ENCODE measurements at places on chromosomes 4 and X.

GRCh38 chr4:25112366-25112994, 47.8 kb downstream of the SEPSECS start:
- DNase-seq: no peak

- no peak for DNase-seq
Measured at GRCh38 chr4:152104901-152105357, 344.1 kb upstream of the GATB start.

GRCh38 chr4:139768366-139768765, 102.7 kb downstream of the MGST2 start:
- DNase-seq: no peak

GRCh38 chrX:154371789-154372300, 2.6 kb downstream of the FLNA start:
- DNase-seq: no peak

- no peak for DNase-seq
Measured at GRCh38 chrX:100289066-100289558, 121.0 kb downstream of the PCDH19 start.

DNA sequence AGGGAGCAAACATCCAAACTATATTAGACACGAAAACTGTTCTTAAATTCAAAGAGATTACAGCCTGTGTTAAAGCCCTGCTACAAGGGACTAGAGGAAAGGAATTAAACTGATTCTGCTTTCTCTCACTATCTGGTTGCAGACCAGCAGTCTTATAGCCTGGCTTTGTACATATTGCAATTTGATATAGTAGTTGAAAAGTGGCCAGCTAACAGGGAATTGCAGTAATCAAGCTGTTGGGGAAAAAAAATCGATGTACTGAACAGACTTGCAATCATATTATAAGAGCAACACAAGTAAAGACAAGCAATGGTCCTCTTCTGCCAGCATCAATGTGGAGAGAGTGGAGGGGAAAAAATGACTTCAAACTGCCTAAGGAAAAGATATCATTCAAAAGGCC, 364.4 kb upstream of the EPHA5 start:
- DNase-seq: no peak

- DNase-seq: no peak
Measured at GRCh38 chrX:130563476-130563875, 161.7 kb downstream of the RBMX2 start.

GRCh38 chrX:75361788-75362187, 87.9 kb downstream of the UPRT start:
- no peak for DNase-seq

- DNase-seq: peak; percentile 35
Measured at GRCh38 chr4:41611881-41612871, 74.2 kb downstream of the LIMCH1 start.

GRCh38 chrX:10797466-10797865, 177.1 kb upstream of the MID1 start:
- no peak for DNase-seq

DNA sequence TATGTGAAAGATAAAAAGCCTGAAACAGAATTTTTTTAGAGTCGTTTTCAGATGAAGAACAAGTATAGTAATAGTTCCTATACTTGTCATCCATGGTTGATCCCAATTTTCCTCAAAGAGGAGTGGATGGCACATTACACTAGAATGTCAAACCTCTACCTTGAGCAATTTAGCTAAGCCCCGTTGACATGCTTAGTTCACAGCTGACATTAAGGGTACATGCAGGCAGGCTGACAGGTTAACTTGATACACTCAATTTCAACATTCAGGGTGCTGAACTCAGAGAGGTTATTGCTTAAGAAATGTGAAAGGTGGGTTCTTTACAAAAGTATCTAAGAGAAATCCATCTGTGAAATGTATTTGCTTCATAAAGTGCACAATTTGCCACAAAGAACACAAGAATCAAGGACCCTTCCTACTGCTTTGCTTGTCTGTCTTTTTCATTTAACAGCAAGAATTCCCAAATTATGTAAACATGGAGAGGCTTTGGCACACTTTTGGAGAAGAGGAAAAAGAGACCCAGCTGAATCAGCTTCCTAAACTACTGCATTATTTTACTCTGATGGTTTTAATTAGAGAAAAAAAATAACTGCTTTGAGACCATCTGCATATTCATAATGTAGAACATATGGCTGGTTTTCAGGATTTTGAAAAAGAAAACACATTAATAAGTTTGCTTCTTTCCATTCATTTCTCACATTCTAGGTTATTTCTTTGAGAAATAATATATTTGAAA, 122.5 kb upstream of the DDIT4L start:
- no peak for DNase-seq

DNA sequence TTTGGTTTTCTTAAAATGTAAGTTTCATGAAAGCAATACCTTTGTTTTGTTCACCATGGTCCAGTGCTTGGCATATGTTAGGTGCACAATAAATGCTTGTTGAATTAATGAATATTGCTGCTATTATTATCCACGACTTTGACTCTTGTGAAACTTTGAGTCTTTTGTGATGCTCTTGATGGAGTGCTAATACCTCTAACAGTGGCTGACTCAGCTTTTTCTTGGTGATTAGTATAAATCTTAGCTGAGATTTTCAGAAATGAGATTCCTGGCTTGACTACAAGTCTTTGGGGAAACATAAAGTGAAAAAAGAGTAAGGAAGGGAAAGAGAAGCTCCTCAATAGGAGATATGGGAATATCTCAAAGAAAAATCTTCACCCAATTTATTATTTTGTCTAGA, 375.2 kb upstream of the RPS6KA3 start:
- no peak for DNase-seq

DNA sequence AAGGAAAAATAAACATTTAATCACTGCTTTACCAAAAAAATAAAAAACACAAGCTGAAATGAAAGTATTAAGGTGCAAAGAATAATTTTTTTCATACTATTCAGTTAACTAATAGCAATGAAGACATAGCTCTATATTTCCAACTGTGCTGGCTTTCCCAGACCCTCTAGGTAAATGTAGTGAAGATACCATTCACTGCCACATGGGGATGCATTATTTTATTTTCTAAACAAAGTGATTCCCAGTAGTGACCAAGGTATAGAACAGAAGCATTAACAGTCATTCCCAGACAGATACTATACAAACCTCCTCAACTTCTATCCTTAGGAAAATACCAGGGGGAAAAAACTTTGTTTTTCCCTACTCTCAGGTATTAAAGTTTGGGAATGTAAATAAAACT, 39.4 kb downstream of the ANTXR2 start:
- no peak for DNase-seq

DNA sequence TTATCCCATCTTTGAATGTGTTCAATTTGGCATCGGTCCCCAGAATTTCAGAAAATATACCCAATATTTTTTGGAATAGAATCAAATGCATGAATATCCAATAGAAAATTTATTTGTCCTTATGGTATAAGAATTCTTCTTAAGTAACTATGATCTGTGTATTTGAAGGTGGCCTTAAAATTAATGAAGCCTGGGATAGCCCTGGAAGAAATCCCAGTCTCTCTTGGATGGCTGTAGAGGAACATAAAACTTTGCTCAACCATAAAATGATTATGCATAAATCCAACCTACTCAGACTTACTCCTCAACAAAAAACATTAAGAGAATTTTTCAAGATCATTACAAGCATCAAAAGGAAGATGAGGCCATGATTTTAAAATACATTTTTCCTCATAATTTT, 269.4 kb upstream of the SMIM31 start:
- no peak for DNase-seq

DNA sequence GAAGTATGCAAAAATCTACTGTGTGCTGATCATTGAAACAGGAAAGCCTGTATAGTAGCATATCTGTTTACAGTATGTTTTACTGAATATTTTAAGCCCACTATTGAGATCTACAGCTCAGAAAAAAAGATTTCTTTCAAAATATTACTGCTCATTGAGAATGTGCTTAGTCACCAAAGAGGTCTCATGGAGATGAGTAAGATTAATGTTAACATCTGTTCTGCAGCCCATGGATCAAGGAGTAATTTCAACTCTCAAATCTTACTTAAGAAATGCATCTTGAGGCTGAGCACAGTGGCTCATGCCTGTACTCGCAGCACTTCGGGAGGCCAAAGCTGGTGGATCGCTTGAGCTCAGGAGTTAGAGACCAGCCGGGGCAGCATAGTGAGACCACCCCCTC, 3.3 kb downstream of the RNF4 start:
- DNase-seq: no peak

DNA sequence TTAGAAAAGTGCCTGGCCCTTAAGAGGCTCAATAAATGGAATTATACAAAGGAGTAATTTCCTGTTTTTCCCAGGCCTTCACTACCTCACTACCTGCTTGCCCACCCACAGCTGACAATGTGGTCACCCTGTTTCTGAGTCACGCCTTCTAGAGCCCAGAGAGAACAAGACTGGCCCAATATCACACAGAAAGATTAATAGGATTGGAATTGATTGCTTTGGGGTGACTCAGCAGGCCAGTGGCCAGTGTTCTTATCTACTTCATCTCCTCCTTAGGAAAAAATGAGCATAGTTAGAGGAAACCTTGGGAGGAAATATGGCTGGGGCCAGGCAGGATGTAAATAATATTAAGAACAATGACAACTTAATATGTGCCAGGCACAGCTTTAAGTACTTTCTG, 4.5 kb upstream of the FGF16 start:
- peak; percentile 44 for DNase-seq

DNA sequence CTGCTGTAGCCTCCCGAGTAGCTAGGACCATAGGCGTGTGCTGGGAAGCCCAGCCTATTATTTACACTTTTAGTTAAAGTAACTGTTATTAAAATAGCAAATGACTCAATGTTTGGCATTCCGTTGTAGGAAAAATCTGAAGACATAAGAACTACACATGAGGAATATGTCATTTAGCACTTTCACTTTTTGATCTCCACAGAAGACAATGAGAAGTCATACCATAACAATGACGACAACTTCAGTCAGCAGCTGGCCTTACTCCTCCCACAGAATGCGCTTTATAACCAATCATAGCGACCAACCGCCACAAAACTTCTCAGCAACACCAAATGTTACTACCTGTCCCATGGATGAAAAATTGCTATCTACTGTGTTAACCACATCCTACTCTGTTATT, 6.7 kb downstream of the GPR34 start:
- no peak for DNase-seq

- no peak for DNase-seq
Measured at GRCh38 chr4:141467225-141467624, 169.2 kb upstream of the IL15 start.

DNA sequence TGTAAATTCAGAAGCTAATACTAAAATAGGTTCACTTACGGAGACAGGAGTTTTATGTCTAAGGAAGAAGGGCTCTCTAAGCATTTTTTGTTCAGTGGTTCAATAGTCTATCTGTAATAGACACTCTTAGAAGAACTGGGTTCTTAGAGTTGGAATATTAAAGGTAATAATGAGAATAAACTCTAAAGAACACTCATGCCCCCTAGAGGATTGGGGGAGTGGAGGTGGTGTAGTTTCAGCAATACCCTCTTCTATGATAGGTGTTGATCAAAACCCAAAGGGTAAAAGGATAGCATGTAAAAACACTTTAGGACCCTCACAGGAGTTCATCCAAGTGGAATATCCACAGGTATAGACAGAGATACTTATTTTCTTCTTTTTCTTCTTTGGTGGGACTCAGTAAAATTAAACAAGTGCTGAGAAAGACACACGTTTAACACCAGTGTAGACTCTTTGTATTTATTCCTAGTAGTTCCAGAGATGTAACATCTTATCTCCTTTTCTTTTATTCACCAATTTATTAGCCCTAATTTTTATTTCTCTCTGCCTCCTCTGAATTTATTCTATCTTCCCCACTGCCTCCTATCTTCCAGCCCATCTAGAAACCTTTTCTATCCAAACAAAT, 25.7 kb upstream of the MND1 start:
- no peak for DNase-seq

GRCh38 chr4:5280828-5281227, 229.5 kb downstream of the STK32B start:
- no peak for DNase-seq

DNA sequence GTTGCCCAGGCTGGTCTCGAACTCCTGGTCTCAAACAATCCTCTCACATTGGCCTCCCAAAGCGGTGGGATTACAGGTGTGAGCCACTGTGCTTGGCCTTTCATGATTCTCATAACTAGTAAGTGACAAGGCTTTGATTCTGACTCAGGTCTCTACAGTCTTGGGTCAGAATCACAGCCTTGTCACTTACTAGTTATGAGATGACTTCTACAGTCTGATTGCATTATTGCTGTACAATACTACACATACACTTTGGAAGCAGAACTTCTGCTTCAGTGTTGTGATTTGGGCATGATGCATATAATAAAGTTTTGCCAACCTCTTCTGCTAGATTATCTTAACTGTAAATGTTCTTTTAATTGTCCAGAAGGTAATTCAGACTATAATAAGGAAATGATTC, 123.3 kb downstream of the KDM6A start:
- DNase-seq: no peak

DNA sequence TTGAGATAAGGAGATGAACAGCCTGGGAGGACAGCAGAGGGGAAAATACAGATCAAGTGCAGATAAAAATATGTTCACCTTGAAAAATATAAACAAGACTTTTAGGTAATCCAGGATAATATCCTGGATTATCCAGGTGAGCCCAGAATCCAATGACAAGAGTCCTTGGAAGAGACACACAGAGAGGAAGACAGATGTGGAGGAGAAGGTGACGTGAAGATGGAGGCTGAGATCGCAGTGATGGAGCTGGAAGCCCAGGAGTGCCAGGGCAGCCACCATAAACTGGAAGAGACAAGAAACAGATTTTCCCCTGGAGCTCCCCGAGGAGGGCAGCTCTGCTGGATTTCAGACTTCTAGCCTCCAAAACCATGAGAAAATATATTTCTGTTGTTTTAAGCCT, 230.7 kb downstream of the UNC5C start:
- no peak for DNase-seq

DNA sequence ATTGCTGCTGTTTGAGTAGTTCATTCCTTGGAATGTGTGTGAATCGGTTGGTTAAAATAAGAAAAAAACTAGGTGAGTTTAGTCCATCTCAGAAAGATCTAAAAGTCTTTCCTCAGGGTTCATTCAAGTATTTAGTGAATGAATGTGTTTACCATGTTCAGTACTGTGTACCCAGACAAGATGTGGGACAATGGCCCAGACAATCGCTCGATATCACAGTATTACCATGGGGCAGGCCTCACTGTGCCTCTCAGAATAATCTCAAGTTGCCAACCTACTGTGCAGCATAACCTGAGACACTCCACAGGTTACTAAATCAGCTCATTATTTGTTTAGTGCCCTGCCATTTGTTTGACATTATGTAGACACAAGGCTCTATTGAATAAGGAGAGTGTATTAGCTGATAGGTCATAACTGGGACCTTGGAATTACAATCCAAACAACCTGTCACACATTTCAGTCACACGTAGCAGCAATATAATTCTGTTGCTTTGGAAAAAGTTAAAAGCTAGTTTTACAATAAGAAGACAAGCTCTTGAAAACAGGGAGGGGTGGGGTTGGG, 24.9 kb upstream of the AMOT start:
- no peak for DNase-seq

DNA sequence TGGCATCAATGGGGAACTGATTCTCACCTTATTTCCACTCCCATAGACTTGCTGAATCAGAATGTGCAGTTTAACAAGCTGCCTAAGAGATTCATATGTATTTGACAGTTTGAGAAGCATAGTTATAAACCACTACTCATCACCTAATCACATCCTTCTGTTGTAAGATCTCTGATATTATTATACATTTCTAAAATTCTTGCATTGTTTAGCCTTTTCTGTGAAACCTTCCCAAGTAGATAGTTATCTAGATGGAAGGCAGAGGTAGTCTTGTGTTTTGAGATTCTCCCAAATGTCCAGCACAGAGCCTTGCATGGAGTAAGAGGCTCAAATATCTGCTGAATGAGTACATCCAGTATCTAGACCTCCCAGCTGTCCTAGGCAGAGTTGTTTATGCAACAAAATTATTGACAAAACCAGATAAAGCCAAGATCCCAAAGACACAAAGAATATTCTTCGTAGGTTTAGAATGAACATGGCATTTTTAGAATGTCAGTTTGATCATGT, 227.3 kb downstream of the KDR start:
- peak; percentile 8 for DNase-seq

Measured in GM04504 (cell line).